Upper lobe of right lung (tissue), 1 donor: ENCODE measurements at places on chromosomes 5 and 9. TPM values are rescaled to one million over a fixed set of nuclear protein-coding genes. Genes with fewer than 3 reads are reported as not detected.

Gene DOCK2
- total RNA-seq = 65.4 TPM

- H3K4me1 ChIP-seq = no peaks in the 10 kb centered on the region
- no peak overlapping the region for H3K4me3 ChIP-seq
- no peaks in the 10 kb centered on the region for H3K27me3 ChIP-seq
- no peak overlapping the region for H3K27ac ChIP-seq
These were observed 414.5 kb upstream of the ZNF608 start for GRCh38 chr5:125160787-125161502.

Gene SLC34A3
- total RNA-seq = 0.23 TPM

Gene TERT
- not detected for total RNA-seq

Gene SCGB3A2
- total RNA-seq = 186 TPM

DNA sequence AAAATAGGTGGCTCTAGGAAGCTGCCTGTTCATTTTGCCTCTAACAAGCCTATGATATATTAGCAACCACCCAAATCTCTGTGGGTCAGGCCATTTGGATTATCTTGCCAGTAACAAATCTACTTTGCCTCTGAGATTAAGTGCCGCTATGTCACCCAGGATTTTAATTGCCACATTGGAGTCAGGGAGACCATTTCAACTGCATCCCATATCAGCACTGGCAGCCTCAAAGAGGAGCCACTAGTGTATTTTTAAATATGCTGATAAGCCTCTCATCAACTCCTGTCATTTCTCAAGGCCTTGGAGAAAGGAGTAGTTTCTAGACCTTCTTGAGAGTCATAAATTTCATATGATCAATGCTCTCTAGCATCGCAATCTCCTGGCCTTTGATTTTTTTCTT, 12.1 kb upstream of the ADAMTS19 start:
- H3K27ac ChIP-seq = no peak overlapping the region
- H3K4me1 ChIP-seq = no peaks in the 10 kb centered on the region
- no peaks in the 10 kb centered on the region for H3K36me3 ChIP-seq
- no peaks in the 10 kb centered on the region for H3K27me3 ChIP-seq
- DNase-seq = no peak
- no peak overlapping the region for H3K4me3 ChIP-seq

DNA sequence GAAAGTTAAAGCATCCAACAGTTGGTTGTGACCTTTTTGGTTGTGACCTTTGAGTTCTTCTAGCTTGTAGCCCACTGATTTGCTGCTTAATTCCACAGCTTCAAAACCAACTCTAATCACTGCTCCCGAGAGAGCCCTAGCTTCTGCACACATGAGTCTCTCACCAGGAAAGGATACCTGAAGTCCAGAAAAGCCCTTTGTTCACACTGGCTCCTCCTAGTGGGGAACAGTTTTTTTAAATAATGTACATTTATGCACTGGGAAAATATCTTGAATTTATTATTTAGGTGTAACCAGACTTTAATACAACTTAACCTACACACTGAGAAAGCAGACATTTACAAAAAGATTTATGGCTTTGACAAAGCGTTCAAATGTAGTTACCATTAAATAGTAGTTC, 120.2 kb upstream of the CCDC152 start:
- H3K4me1 ChIP-seq = no peaks in the 10 kb centered on the region
- H3K27me3 ChIP-seq = no peaks in the 10 kb centered on the region
- no peak for DNase-seq
- no peak overlapping the region for H3K27ac ChIP-seq
- no peaks in the 10 kb centered on the region for H3K36me3 ChIP-seq

Gene AIF1L
- total RNA-seq = 12.3 TPM
